GOT3 (cell line): ENCODE measurements at places on chromosomes 6 and 20.

- DNase-seq: no peak
These were observed 370.1 kb downstream of the FOXA2 start for GRCh38 chr20:22214296-22214695.

GRCh38 chr6:29653452-29654038, 3.3 kb upstream of the MOG start:
- no peak for DNase-seq

DNA sequence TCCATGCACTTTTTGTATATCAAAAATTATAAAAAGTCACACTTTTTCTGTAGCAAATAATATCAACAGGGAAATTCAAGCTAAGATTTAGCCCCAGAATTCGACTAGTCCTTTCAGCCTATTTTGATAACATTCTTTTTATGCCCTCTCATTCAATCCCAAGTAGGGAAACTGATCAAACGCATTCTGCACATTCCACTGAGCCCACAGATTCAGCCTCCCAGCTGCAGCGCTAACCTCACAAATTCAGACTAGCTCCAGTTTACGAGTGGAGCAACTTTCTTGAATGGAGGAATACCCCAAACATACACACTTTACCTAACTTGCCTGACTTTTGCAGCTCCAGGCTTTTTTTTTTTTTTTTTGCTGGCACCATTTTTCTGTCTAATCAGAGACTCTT, 70.3 kb upstream of the HEY2 start:
- DNase-seq: no peak

DNA sequence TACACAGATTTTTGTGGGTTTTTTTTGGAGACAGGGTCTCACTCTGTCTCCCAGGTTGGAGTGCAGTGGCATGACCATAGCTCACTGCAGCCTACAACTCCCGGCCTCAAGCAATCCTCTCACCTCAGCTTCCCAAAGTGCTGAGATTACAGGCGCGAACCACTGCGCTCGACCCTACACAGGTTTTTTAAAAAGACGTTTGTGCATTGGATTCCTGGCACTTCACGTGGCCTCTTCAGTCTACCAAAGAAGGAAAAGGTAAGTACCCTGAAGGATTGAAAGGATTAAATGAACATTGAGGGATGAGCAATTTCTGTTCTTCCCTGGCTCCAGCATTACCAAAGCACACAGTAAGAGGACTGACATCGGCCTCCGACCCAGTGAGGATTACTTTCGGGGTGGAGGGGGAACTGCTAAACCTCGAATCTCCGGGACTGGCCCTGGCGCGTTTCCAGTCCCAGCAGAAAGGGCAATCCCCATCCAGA, 556 bp upstream of the YWHAB start:
- DNase-seq: no peak

- DNase-seq: no peak
These were observed 85.3 kb downstream of the TBC1D7 start for GRCh38 chr6:13243033-13243432.

GRCh38 chr6:158026054-158026900, 44.6 kb downstream of the SYNJ2 start:
- DNase-seq: peak; percentile 81

GRCh38 chr6:20455251-20455940, 53.7 kb downstream of the E2F3 start:
- no peak for DNase-seq

DNA sequence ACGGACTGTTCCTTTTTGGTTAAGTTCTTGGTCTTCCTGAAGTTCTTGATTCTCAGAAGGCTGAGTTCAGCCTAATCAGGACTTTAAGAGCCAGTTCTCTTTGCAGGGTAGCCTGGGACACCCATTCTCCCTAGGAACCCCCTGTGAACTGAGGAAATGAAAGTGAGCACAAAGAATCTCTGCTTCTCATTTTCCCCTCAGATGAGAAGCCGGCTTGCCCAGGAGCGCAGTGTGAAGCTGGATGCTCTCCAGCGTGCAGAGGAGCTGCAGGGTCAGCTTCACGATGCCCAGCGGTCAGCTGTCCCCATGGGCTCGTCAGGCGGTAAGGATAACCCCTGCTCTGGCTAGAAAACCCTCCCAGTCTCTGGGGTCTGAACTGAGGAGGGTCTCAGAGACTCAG, 34.0 kb downstream of the CD164 start:
- DNase-seq: no peak

GRCh38 chr6:154592199-154592860, 81.8 kb upstream of the CNKSR3 start:
- DNase-seq: no peak

DNA sequence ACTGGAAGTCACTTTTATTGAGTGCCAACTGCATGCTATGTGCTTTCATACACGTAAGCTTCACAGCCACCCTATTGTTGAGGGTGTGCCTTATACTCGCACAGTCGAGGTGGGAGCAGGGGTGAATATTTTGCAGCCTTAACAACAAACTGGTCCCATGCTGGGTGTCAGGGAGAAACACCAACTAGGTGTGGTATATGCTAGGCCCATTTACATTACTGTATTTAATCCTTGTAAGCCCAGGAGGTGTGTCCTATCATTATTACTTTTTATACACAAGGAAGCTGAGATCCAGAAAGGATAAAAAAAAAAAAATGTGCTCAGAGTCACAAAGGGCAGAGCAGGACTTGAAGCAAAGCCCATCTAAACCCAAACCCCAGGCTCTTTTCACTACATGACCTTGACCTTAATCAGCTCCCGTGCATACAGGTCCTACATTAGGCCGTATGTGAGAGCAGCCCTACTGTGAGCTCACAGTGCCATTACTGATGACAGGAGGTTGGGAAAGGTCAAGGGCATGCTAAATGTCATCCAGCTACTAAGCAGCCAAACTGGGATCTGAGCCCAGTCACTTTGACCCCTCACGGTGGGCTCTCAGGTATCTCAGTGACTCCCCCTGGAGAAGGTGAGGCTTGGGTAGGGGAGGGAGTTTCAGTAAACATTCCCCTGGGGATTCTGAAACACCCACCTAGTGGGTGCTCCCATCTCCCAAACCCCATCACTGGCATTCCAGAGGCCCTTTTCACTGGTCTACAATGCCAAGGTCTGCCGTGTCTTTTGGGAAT, 61.7 kb downstream of the BFSP1 start:
- DNase-seq: no peak

GRCh38 chr6:75666592-75666991, 64.9 kb downstream of the SENP6 start:
- no peak for DNase-seq

DNA sequence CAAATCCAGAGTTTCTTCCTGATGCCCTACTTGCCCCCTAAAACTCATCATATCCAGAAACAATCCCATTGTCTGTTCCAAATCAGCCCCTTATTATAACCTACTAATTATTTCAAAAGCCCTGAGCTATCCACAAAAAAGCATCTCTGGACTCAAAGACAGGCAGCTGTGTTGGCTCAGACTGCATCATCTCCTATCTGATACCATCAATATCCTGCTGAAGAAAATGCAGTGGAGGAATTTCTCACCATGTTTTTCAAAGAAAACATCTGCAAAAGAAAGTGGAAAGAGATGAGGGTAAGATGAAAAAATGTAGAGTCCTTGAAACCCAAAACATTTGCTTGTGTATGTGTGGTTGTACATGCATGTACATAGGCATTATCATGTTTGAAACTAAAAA, 153.0 kb upstream of the DEFB112 start:
- no peak for DNase-seq

- DNase-seq: no peak
These were observed 75.4 kb upstream of the ZNF217 start for GRCh38 chr20:53668992-53669391.

DNA sequence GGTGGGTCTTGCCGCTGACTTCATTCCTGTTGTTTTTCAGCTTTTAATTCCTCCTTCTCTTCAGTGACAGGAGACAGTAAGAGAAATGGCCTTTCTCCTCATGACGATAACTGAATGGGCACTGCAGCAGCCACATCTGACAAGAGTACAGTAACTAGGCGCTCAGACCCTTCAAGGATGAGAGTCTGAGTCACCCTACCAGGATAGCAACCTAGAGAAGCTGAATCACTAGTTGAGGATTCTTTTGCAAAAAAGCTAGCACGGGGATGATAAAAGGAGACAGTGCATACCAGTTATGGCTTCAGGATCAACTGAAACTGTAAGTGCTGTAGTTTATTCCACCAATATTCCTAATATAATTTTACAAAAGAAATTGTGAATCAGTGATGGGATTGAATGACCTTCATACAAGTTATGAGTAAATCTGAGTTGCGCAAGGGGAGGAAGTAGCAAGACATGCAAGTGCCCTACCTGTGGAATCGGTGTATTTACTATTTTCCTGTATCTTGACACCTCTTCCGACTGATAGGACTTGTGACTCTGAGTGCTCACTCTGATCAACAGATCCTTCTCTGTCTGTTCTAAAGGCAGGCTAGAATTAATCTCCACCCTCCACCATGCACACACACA, 161.8 kb upstream of the GRIK2 start:
- DNase-seq: no peak

GRCh38 chr20:11411765-11412164, 505.9 kb upstream of the BTBD3 start:
- DNase-seq: no peak

DNA sequence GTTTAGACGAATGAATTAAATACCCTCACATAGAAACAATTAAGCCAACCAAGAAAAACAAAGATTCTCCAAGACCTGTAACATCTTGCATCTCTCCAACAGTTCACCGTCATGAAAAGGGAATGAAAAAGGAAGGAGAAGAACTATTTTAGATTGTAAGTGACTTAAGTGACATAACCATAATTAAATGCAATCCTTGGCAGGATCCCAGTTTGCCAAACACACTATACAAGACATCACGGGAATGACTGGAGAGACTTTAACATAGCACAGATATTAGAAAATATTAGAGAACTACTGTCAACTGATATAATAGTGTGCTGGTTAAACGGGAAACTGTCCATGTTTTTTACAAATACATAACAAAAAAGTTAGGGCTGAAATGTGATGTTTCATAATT, 22.2 kb downstream of the EPB41L2 start:
- DNase-seq: no peak

DNA sequence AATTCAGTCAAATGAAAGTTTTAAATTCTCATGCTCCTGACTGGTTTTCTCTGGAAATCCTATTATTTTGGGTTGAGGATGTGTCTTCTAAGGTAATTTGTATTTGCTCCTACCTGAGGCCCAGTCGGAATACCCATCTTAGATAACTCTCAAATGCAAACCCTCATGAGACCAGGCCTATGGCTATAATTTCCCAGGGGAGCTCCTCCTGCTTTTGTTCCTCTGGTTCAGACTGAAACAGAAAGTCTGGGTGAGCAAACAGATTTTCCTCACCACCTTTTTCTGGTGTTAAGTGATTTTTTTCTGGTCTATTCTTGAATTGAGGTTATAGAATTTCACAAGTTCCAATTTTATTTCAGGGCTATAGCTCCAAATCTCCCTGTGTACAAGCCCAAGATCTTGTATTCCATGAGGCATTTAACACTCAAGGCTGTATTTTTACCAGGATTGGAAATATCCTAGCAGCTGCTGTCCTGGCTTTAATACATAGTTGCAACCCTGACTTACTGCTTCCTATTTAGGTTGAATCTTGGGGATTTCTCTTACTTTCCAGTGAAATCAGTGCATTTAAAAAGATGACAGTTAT, 169.1 kb upstream of the PTCHD4 start:
- DNase-seq: no peak

GRCh38 chr6:41677124-41677921, 39.1 kb downstream of the MDFI start:
- no peak for DNase-seq

DNA sequence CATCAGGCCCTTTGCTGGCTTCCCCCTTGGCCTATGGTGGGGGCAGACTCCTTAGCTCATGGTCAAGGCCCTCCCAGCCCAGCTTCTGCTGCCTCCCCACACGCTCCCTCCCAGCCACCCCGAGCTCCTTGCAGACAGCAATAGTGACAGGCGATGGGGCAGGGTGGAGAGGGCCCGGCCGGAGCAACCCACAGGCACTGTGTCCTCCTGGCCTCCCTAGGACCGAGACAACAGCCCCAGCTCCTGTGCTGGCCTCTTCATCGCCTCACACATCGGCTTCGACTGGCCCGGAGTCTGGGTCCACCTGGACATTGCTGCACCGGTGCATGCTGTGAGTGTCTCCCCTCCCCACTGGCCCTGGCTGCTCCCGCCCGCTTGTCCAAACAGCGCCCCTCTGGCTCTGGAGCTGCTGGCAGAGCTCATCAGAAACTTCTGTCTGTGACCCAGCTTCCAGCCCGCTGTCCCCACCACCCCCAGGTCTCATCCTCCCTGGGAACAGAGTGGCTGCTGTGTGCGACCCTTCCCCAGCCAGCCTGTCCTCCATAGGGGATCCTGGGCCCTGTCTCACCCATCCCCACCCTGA, 21.8 kb downstream of the NPEPL1 start:
- DNase-seq: no peak

DNA sequence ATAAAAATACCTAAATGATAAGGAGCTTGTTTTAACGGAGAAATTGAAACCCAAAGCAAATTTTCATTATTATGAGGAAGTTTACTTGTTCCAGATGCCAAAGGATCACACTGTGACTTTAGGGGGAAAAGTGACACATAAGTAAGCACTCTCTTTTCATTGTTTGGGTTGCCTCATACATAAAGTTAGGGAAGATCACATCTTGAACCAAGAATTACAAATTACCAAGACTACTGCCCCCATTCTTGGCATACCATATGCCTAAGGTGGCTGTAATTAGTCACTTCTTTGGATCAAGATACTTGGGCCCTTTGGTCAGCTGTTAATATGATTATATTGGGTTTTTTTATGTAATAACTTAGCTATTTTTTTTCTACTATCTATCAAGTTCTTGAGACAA, 269.0 kb downstream of the COL12A1 start:
- no peak for DNase-seq

DNA sequence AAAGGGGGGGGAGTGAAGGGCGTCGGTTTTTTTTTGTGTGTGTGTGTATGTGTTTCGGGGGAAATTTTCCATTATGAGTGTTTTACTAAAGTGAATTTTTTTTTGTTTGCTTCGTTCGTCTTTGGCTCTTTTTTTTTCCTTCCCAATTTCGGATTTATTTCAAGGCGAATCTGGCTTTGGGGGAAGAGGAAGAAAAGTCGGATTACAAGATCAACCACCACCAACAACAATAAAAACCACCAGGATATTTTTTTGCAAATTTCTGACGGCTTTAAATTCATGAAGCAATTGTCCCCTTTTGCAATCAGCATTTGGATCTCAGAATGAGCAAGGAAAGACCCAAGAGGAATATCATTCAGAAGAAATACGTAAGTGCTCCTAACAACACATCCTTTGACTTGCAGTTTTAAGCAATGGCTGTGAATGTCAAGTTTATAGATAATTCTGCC, 372 bp downstream of the JARID2 start:
- no peak for DNase-seq

- no peak for DNase-seq
These were observed at the start of gene STMND1 for GRCh38 chr6:17101422-17102257. TSS of gene STMND1 (plus strand) at chr6:17102050. CDS start at chr6:17102258, 208 bp downstream.
